ENCODE measurements at places on chromosomes 5 and 9.

GRCh38 chr9:135984072-135984710 is 23.0 kb upstream of the UBAC1 start:
- no peak for DNase-seq

- no peak for DNase-seq
Observed at GRCh38 chr5:145718956-145719355, 116.2 kb downstream of the PRELID2 start.

DNA sequence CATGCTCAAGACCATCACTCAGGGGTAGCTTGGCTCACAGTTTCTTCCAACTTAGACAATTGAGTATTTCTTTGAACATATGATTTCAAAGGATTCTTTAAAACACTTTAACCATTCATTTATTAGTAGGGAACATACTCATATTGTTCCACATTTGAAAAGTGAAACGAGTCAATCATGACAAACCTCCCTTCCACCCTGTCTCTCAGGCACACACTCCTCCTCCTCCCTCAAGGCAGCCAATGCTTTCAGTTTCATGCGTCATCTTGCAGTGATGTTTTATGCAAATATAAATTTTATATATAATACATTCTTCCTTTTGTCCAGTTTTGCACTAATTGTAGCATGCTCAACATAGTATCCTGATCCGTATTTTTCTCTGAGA is 126.0 kb upstream of the BOD1 start:
- no peak for DNase-seq

- DNase-seq, result no peak
Observed at GRCh38 chr9:89494199-89494598, 3.7 kb downstream of the SEMA4D start.

DNA sequence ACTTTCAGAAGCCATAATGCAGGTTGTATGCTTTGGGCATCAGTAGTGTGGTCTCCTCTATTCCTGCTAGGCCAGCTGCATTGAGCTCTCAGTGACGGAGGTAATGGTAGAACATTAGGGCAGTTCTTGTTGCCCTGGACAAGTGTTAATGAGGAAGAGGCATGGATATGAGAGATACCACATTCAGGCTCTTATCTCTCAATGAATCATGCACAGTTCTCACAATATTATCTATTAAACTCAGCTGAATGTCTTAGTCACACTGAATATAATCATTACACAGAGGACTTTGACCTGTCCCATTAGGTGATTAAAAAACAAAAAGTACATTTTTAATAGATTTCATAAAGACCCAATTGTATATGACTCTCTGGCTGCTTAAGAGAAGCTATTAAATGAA is 76.6 kb upstream of the SSBP2 start:
- DNase-seq, result no peak

- no peak for DNase-seq
Observed at GRCh38 chr5:140630292-140631035, 2.5 kb downstream of the CD14 start.

GRCh38 chr5:100249884-100250269 is 285.3 kb upstream of the FAM174A start:
- DNase-seq, result no peak

- DNase-seq, result no peak
Observed at GRCh38 chr5:14895301-14895700, 23.7 kb upstream of the ANKH start.

DNA sequence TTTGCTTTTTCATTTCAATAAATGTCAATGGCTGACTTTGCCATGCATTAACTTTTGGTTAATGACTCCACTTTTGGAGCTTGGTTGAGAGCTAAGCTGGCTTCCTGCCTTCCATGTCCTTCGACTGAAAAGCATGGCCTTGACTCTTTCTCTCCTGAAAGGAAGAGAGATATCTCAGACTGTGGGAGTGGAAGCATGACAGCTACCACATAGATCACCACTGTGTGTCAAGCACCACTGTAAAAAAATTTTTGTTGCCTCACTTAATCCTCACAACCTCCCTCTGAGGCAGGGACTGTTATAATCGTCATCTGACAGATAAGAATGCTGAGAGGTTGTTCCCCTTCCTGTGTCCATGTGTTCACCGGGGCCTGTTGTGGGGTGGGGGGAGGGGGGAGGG is 184.8 kb downstream of the RORB start:
- no peak for DNase-seq

- no peak for DNase-seq
Observed at GRCh38 chr5:166111021-166111420, 2180.4 kb upstream of the WWC1 start.

DNA sequence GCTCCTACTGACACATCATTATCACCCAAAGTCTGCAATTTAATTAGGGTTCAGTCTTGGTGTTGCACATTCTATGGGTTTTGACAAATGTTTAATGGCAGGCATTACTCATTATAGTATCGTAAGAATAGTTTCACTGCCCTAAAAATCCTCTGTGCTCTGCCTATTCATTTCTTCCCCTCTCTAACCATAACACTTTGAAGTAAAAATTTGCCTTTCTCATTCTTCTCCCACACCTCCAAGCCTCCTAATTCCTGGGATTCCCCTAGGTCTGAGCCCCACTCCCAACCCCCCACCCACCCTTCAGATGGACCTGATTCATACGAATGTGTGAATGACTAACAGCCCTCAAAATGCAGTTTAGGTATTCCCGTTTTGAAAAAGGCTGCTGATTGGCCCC is 18.4 kb downstream of the ENC1 start:
- DNase-seq, result no peak

GRCh38 chr5:79611046-79611829 is 1.0 kb upstream of the TENT2 start:
- DNase-seq, result no peak

DNA sequence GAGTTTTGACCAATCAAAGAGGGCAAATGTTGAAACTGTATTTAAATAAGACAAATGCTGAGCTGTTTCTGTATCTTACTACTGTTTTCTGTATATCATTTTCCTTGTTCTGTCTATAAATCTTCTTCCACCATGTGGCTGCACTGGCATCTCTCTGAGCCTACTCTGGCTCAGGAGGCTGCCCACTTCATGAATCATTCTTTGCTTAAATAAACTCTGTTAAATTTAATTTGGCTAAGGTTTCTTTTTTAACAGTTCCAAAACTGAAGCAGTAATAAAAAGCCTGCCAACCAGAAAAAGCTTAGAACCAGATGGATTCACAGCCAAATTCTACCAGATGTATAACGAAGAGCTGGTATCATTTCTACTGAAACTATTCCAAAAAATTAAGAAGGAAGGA is 40.2 kb upstream of the TAS2R1 start:
- DNase-seq, result no peak

- no peak for DNase-seq
Observed at GRCh38 chr9:3118081-3118480, 274.2 kb upstream of the PUM3 start.

DNA sequence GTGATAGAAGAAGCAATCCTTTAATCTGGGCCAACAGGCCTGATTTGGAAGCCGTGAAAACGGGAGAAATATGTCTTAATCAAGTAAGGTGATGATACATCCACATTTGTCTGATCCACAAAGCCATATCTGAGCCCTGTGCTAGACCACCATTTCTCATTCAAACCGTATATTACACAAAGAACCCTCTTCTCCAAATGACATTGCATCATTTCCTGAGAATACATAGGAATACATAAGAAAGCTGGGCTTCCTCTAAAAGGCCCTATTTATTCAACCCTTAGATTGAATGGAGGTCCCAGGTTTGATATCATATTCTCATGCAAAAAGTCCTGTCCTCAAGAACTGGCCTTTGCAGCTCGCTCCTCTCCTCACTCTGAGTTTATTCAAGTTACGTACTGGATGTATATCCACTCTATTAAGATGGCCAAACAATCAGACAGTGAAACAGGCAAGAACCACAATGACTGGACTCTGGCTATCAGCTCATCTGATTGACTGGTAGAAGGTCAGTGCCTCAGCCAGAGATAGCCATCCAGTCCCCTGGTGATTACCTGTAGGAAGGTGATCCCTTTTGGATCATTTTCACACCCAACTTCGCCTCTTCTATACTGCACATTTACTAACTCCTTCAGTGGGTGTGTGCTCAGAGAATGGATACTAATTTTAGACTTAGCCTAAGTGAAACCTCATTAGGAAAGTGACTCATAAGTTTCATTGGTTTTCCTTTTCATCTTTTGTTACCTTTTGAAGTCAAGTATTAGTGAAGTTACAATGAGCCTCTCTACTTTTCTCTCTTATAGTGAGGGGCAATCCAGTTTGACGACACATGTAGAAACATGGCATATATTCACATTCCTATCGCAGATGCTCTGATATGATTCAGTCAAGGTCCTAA is 167.6 kb upstream of the WWC1 start:
- DNase-seq, result no peak

DNA sequence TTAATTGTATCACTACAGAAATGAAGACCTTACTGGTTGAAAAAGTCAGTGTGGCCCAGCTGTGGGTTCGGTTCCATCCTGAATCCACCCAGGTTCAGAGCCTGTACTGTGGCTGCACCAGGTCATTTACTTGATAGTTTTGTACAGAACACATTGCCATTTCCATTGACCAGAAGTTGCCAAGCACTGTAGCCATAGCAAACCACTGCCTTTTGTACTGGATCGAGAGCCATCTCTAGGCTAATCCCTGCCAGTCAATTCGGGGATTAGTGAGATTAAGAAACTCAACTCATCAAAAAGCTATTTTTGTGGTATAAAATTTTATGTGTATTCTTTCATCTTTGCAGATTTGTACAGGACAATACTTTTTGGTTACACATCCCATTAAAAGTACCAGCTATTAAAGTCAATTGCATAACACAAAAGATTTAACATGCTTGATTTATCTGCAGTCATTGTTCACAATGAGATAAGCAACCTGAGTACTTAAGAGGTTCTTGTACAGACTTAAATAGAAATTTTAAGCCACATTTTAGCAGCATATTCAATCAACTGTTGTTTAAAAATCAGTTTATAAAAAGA is 108.5 kb upstream of the OTULINL start:
- DNase-seq, result no peak

DNA sequence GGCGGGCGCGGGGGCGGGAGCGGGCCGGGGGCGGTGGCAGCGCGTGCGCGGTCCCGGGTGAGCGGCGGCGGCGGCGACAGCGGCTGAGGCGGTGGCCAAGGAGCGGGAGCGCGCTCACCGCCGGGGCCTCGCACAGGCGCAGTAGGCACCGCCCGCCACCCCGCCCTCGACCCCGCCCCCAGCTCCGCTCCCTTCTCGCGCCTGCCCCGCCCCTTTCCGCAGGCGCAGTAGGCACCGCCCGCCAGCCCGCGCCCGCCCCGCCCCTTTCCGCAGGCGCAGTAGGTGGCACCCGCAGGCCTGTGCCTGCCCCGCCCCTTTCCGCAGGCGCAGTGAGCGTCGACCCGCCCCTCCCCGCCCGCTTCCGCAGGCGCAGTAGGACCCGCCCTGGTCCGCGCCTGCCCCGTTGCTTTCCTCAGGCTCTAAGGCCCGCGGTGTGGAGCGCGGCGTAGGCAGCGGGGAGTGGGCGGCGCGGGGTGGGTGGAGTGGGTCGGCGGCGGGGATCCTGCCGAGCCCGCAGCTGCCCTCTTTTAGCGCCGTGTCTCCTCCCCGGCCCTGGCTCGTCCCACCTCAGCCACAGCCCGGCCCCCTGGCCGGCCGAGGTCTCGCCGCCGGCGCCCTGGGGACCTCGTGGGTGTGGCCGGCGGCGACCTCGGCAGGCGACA is at the start of gene CAMSAP1:
Gene CAMSAP1 (minus strand): TSS at position 116 of the 662 bp plus-strand sequence. CDS start 387 bp downstream, outside the sequence.
- DNase-seq, result peak; percentile 94

GRCh38 chr5:75234251-75234650 is 2.4 kb downstream of the ANKRD31 start:
- DNase-seq, result no peak

- DNase-seq, result no peak
Observed at GRCh38 chr9:126745574-126746411, 59.0 kb upstream of the ZBTB43 start.

GRCh38 chr9:17191082-17191481 is 56.2 kb downstream of the CNTLN start:
- no peak for DNase-seq

DNA sequence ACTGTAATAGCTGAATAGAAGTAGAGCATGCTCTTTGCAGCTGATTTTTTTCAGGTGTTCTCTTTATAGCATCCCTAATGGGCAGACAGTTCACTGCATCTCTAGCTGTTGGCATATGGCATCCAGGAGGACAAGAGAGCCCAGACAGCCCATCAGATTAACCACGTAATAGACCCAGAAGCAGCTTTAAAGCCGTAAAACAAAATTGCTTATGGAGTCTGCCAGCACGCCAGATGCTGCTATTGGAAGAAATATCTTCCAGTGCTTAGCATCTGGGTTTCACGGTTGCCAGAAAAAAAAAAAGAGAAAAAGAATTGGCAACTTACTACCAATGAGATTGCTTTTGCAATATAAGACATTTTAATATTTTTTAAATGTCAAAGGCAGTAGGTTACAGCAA is 869.4 kb upstream of the NUDT12 start:
- no peak for DNase-seq

DNA sequence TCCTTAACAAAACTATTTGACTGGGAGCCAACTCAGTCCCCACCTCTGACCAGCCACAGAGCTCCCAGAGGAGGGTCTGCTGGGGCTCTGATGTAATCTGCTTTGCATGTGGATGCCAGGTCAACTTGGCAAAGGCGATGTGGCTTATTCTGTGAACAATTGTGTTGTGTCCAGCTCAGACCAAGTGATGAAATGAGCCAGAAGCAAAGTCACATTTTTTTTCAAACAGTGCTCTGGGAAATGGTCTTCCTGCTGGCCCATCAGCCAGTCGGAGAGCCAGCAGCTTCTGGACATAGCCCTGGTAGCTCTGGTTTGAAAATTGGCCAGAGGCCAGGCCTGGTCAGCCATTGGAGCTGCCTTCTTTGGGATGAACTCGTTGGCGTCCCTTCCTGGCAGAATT is 86.5 kb downstream of the ANGPTL2 start:
- no peak for DNase-seq

- DNase-seq, result no peak
Observed at GRCh38 chr5:54637654-54638053, 120.1 kb downstream of the SNX18 start.

DNA sequence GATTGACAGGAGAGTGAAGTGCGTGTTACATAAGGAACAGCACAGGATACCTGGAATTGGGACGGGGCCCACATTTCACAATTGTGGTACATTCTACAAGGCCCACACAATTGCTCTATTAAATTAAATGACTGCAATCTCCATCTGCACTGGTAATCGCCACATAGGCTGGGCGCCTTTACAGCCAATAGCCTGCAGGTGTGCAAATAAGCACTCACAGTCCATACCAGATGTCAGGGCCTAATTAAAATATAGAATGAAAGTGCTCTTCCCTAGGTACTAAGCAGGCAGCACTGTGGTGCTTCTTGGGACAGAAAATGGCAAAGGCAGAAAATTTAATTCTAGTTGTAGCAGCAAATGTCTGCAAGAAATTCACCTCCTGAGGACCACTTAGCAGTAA is 82.7 kb downstream of the ATP10B start:
- DNase-seq, result no peak

DNA sequence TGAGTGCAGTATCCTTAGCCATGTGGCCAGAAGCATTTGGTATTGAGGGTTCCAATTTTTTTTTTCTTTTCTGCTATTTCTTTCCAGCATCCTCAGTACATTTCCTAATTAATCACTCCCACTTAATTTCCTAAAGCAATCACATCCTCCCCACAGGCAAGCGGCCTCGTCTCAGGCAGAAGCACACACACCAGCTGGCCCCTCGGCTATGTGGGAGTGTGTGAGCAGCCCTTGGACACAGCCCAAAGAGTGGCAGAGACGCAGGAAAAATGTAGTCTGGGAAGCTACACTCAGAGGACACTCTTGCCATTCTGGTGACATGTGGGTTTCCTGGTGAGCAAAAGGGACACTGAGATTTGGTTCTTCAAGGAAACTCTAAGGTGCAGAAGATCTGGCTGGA is 20.7 kb downstream of the SLIT3 start:
- DNase-seq, result no peak
